Stimulated activated CD4-positive, alpha-beta T cell treated with anti-CD3 and anti-CD28 coated beads, TNF-alpha, amount 100 ng/mL, for 4 hours (primary cell): ENCODE measurements at places on chromosomes 5 and 9.

DNA sequence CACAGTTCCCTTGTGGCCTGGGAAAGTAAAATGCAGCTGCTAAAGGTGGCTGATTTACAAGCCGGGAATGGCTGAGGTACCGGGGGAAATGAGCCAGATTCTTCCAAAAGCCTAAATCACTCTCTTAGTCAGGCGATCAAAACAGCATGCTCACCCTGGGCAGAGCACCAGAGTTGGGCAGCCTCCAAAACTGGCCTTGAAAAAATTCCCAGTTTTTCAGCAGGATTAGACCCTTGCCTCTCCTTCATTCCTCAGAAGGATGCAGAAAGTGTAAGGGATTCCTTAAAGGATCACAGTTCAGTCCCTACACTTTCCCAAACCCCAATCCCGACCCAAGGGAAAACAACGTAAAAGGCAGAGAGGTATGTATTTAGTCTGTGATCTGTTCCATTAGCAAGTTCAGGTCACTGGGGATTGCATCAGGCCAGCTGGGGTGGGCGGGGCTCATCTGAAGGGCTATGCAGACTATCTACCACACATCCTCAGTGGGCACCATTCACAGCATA lies 16.9 kb downstream of the TMEM174 start:
- DNase-seq = no peak

DNA sequence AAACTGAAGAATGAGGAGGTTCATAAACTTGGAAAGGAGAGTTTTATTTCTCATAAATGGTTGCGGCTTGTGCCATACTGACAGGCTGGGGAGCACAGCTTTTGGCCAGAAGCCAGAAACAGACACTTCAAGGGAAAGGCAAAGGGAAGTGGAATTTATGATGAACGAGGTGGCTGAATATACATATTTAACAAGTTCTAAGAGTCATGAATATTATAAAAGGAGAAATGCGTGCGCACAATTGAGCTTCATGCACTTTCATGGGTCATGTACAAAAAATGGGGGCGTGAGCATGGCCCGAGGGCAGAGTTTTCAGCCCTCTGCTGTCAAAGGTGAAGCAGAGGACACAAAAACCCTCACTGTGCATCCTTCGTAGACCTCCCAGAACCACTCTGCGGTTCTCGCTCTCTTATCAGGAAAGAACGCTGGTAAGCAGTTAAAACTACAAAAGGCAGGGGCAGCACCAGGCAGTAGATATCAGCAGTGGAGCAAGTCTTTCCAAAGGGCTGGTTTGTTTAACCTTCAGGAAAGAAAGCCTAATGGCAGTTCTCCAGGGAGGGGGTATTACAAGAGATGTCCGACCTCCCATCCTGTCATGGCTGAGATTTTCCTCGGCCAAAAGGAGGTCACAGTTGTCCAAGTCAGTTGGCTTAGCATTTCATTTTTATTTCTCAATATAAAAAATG lies 29.0 kb downstream of the AUH start:
- no peak for DNase-seq

DNA sequence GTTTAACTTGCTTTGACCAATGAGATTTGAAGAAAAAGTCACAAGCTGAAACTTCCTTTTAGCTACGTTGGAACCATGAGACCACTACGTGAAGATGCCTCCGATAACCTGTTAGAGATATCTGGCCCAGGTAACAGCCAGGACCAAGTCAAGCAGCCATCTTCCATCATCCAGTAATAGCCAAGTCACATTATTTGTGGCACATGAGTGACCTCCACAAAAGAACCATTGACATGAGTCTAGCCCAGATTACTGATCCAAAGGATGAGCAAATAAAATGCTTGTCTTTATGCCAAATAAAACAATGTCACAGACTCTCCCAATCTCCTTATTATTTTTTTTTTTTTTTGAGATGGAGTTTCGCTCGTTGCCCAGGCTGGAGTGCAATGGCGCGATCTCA lies 1.6 kb downstream of the DEPDC1B start:
- no peak for DNase-seq

DNA sequence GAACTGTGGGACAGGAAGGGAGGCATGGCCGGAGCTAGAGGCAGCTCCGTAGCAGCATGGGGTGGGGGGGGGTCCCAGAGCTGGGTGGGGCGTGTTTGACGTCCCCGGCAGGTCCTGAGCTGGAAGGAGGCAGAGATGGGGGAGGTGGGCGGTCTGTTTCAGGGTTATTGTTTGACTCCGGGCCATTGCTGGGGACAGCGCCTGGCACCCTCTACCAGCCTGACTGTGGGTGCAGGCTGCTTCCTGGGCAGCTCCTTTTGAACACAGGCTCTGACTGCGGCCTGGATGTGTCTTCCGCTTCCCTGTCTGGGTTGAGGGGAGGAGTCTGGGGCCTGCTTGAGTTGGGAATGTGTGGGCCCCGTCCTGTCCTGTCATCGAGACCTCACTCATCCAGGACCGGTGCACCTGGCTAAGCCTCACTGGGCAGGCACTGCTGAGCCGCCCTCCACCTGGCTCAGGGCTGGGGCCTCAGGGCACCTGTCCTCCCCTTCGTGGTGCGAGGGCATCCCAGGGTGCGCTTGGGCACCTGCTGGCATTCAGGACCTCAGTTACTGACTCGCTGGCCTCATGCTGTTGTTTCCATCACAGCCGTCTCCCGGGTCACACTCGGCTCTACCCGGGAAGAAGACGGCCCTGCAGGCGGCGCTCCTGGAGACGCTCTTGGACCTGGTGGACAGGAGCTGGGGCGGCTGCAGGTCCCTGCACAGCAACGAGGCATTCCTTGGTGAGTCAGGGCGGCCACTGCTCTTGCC lies 26.5 kb downstream of the CEP72 start:
- no peak for DNase-seq

- no peak for DNase-seq
Measured at GRCh38 chr5:93583768-93584595, 960 bp downstream of the NR2F1 start.

- no peak for DNase-seq
Measured at GRCh38 chr5:93723681-93724080, 17.7 kb downstream of the POU5F2 start.

DNA sequence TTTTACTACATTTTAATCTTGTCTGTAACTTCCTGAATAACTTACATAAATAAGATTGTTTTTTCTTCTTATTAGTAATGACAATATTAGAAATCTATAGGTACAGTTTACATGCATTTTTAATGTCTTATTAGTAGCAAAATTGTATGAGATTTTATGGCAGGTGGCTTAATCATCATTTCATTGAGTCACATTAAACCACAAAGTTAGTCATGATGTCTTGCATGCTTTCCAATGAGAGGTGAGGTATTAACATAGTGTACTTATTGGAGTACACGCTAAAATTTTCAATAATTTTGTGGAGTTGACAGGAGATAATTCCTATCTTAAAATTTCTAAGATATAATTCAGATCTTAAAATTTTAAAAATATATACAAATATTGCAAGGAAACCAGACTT lies 989.6 kb upstream of the ARRDC3 start:
- DNase-seq = no peak

DNA sequence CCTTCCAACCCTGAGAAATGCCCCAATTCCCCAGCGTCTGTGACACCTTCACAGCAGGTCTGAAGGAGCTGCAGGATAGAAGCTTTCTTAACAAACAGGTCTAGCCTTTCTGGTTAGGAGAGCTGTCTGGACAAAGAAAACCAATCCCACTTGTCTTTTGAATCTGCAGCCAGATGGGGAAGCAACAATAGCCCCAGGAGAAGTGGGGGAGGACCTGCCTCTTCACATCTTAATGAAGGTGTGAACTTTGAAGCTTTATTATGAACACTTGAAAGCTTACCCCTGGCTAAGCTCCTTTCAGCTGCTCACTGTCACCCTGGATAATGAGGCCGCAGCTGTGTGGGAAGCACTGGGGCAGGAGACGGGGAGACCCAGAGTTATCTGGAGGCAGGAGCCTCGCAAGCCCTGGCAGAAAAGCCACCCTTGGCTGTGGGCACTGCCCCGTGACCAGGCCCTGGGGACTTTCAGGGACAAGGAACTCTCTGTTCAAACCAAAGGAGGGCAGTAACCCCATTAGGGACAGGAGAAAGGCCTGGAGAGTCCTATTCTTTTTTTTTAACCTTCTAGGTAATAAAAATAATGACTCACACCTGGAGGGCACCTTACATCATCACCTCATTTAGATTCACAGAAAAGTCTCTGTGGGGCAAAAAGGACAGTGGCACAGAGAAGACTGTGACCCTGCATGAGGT lies 151.8 kb upstream of the RAD23B start:
- no peak for DNase-seq

- no peak for DNase-seq
Measured at GRCh38 chr9:132283165-132283564, 71.6 kb downstream of the SETX start.

GRCh38 chr9:69001921-69002320 lies 12.0 kb downstream of the PRKACG start:
- no peak for DNase-seq

DNA sequence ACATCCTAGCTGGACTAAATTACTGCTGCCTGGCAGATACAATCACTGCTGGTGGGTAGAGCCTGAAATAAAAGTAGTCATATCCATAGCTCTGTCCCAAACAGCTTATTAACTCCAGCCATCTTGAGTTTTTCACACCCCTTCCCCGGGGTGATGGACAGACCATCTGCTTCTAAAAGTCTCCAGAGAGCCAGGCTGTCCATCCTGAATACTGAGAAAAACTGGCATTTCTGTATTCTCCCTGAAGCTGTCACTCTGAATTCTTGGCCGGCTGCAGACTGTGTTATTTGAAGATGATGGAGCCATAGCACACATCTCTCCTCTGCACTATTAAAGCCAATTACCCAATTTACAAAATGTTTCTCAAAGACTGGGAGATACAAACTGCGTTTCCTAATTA lies 118.6 kb downstream of the GABBR2 start:
- no peak for DNase-seq

DNA sequence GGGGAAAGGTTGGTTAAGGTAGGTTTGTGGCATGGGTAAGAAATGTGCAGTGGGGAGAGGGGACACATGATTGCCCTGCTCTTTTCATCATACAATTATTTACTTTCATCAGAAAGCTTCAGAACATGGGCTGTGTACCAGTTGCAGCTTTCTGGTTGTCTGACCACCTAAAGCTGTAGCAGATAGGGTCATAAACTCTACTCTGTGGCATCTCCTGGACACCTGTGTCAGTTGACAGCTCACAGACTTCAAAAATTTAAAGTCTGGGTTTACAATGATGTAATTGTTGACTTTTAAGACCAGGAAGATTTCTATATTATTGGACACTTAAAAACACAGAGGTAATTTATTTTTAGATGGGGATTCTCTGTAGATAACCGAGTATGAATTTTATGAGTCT lies 222.7 kb upstream of the PRR16 start:
- DNase-seq = no peak

- DNase-seq = no peak
Measured at GRCh38 chr5:158640593-158640980, 459.1 kb downstream of the EBF1 start.

GRCh38 chr9:134966697-134967546 lies 49.2 kb upstream of the FCN1 start:
- no peak for DNase-seq
